Activated B cell treated with CpG ODN at 0.5 μM for 24 hours (primary cell): ENCODE measurements at places on chromosomes 6 and 20.

DNA sequence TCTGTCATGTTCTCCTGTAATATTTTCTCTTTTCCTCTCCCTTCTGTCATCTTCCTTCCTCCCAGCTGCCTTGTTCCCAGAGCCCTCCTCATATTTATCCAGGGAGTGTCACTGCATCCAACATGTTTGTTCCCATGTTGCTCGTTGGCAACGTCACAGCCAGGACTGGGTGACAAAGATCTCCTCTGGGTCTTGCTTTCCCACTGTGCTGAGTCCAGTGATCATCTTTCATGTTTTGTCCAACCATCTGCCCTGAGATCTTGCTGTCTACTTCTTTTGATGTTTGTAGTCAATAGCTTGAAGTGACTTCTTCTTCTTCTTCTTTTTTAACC is 26.6 kb downstream of the FARS2 start:
- H3K4me1 ChIP-seq = peaks cover 60% of the 10 kb centered on the region
- H3K36me3 ChIP-seq = no peaks in the 10 kb centered on the region
- H3K4me3 ChIP-seq = no peak overlapping the region
- H3K27me3 ChIP-seq = no peaks in the 10 kb centered on the region

DNA sequence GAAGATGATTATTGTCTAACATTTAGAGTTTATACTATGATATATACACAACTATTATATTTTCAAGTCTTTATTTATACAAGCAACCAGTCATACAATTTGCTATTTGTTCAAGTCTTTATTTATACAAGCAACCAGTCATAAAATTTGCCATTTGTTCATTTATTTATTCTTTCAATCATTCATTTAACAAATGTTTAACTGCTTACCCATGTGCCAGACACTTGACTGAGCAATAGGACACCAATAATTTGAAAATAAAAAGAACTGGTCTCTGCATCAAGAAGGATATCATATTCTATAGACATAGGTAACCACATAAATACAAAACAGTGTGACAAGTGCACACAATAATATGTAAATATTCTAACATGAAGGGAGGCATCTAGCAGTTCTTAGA is 20.3 kb downstream of the GRIK2 start:
- no peaks in the 10 kb centered on the region for H3K27me3 ChIP-seq
- no peak overlapping the region for H3K4me3 ChIP-seq
- no peak for DNase-seq
- H3K36me3 ChIP-seq = no peaks in the 10 kb centered on the region

GRCh38 chr20:49978685-49979029 is 4.1 kb upstream of the SNAI1 start:
- no peak overlapping the region for H3K4me3 ChIP-seq
- H3K27me3 ChIP-seq = no peaks in the 10 kb centered on the region
- H3K36me3 ChIP-seq = no peaks in the 10 kb centered on the region
- no peak for DNase-seq

DNA sequence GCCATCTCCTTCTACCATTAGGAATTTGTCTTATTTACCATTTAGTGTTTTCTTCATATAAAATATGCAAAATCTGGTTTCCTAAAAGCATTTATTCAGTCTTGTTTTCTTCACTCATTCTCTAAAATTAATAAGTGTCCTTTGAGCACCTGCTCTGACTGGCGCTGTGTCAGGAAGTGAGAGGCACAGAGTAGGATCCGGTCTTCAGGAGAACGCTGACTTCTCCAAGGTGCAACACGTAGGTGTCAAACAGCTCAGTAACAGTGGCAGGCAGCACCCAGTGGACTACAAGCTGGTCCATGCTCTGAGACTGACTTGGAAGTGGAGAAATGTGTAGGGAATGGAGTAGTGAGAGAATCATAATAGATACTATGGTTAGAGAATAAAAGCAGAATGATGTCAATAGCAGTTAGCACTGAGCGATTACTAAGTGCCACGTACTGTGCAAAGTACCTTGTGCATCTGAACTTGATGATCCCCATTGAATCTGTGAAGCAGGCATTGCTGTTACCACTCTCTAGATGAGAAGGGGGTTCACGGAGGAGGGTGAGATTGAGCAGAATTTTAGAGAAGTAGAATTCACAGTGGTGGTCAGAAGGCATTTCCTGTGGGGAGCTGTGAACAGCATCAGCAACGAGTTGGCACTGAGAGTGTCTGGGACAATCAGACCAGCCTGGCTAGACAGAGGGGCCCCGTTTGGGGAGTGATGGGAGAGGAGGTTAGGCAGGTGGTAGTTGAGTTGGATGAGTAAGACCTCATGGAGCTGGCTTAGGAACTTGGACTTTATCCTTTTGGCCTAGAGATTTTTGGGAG is 569.8 kb downstream of the QKI start:
- peaks cover 23% of the 10 kb centered on the region for H3K4me1 ChIP-seq
- no peaks in the 10 kb centered on the region for H3K36me3 ChIP-seq
- DNase-seq = no peak
- peaks cover 5% of the 10 kb centered on the region for H3K27me3 ChIP-seq

- no peak for DNase-seq
- no peak overlapping the region for H3K4me3 ChIP-seq
- no peaks in the 10 kb centered on the region for H3K36me3 ChIP-seq
- H3K4me1 ChIP-seq = no peaks in the 10 kb centered on the region
Measured at GRCh38 chr6:21522143-21522747, 71.3 kb upstream of the SOX4 start.

DNA sequence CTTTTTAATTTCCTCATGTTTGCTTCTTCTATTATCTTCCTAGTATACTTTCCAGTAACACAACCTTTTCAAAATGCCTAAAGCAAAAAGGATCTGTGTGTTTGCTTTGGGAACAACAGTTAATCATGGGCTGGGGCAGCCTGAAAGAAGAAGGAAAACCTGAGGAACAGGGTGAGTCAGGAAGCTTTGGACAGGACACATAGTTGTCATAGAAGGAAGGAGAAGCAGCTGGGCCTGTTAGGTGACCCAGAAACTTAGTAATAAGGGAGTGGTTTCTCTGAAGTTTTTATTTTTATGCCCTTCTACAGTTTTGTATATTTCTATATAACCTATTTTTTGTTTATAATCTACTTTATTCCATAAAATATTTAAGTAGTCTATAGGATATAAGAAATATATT is 61.4 kb downstream of the CD24 start:
- H3K27me3 ChIP-seq = no peaks in the 10 kb centered on the region
- no peaks in the 10 kb centered on the region for H3K4me1 ChIP-seq
- H3K4me3 ChIP-seq = no peak overlapping the region
- no peak overlapping the region for H3K27ac ChIP-seq

GRCh38 chr6:26017632-26017966 is 55.0 kb downstream of the TRIM38 start:
- H3K27me3 ChIP-seq = no peaks in the 10 kb centered on the region
- peak overlapping the region; percentile 63 for H3K4me3 ChIP-seq
- peak; percentile 29 for DNase-seq
- H3K27ac ChIP-seq = peak overlapping the region; percentile 35
- peaks cover 27% of the 10 kb centered on the region for H3K4me1 ChIP-seq

DNA sequence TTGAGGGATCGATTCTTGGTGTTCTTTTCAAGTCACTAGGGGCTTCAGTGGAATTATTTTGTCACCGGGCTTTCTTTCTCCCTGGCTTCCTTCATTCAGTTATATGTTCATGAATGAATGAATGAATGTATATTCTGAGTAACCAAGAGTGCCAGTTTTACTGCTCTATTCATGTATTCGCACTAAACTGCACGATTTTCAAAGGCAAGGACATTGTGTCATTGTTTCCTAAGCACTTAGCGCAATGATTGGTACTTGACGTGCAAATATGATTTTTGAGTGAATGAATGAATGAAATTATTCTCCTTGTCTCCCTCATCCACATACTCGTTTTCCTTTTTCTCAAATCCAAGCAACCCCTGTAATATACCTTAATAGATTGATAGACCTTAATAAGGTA is 822 bp downstream of the AFG1L start:
- DNase-seq = no peak
- H3K4me3 ChIP-seq = peak overlapping the region; percentile 99
- peak overlapping the region; percentile 100 for H3K27ac ChIP-seq
- H3K27me3 ChIP-seq = no peaks in the 10 kb centered on the region
- peaks cover 30% of the 10 kb centered on the region for H3K4me1 ChIP-seq

DNA sequence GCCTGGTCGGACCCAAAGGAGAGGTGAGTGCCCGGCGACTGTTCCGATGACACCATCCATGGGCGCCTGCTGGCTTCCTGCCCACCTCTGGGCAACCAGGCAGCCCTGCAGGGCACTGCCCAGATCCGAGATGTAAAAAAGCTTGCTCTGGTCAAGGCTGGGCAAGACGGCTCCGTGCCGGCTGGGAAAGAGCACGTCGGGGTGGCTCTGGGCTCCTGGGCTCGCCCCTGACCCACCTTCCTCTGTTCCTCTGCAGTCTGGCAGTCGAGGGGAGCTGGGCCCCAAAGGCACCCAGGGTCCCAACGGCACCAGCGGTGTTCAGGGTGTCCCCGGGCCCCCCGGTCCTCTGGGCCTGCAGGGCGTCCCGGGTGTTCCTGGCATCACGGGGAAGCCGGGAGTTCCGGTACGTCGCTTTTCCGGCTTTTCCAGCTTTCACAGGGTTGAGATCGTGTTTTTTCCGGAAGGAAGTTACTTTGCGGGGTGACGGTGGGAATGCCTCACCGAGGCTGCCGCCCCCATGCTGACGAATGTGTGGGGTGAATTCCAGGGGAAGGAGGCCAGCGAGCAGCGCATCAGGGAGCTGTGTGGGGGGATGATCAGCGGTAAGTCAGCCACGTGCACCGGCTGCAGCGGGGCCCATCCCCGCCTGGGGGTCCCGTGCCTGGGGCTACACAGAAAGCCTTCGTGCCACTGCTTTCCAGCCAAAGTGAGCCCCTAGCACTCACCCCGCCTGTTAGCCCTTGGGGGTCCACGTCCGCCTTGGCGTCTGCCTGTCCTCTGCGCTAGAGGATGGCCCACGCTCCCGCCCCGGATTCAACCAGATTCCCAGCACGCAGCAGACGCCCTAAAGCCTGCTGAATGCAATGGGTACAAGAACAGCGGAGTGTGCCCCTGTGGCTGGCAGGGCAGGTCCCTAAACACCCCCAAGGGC is 19.3 kb downstream of the COL9A3 start:
- no peaks in the 10 kb centered on the region for H3K27me3 ChIP-seq
- H3K4me1 ChIP-seq = peaks cover 61% of the 10 kb centered on the region
- H3K36me3 ChIP-seq = peaks cover 15% of the 10 kb centered on the region

GRCh38 chr6:128519931-128520435 is 416 bp downstream of the PTPRK start:
- peak overlapping the region; percentile 84 for H3K4me3 ChIP-seq
- peaks cover 48% of the 10 kb centered on the region for H3K27me3 ChIP-seq
- no peaks in the 10 kb centered on the region for H3K36me3 ChIP-seq
- H3K27ac ChIP-seq = no peak overlapping the region

GRCh38 chr20:23490817-23491216 is at the start of gene CST8:
Gene CST8 (plus strand): TSS chr20:23491117. CDS start chr20:23491668, 551 bp downstream.
- H3K4me3 ChIP-seq = no peak within 1 kb of the TSS
- no peaks in the 10 kb centered on the region for H3K36me3 ChIP-seq
- no peak for DNase-seq
- peaks cover 17% of the 10 kb centered on the region for H3K4me1 ChIP-seq

DNA sequence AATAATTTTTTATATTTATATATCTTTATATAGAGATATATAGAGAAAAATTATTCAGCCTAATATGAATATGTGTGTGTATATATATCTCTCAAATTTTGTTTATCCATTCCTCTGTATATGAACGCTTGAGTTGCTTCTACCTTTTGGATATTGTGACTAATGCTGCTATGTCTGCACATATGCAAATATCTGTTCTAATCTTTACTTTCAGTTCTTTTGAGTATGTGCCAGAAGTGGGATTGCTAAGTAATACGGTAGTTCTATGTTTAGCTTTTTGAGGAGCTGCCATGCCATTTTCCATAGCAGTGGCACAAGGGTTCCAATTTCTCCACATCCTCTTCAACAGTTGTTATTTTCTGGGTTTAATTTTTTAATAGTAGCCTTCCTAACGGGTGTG is 72.8 kb upstream of the CEP85L start:
- H3K4me3 ChIP-seq = peak overlapping the region; percentile 55
- peak overlapping the region; percentile 80 for H3K27ac ChIP-seq
- DNase-seq = no peak
- no peaks in the 10 kb centered on the region for H3K36me3 ChIP-seq
- H3K4me1 ChIP-seq = peaks cover 64% of the 10 kb centered on the region
- no peaks in the 10 kb centered on the region for H3K27me3 ChIP-seq

DNA sequence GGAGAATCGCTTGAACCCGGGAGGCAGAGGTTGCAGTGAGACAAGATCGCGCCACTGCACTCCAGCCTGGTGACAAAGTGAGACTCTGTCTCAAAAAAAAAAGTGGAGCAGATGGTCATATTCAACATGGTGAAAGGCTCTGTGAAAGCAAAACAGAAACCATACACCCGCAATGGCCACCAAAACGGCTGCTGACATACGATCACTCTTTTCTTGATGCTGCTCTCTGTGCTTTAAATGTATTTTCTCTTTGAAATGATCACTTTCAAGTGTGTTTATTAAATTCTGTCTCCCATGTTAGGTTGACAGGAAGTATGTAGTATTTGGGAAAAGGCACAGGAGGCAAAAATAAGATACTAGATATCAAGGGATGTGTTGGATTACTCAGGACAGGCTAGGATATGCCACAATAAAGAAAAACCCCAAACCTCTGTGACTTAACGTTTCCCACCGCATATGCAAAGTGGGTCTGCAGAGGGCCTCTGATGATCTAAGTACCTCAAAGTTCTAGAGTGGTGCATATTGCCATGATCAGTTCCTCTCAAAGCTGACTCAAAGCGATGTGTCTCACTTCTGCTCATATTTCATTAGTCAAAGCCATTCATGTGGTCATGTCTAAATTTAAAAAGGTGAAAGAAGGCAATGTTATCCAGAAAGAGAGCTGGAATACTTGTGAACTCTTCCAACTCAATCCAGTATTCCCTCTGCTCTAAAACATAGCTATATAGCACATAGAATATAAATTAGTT is 155.1 kb upstream of the SOX4 start:
- H3K27me3 ChIP-seq = no peaks in the 10 kb centered on the region
- H3K36me3 ChIP-seq = no peaks in the 10 kb centered on the region
- peaks cover 20% of the 10 kb centered on the region for H3K4me1 ChIP-seq
- peak overlapping the region; percentile 87 for H3K27ac ChIP-seq
- H3K4me3 ChIP-seq = peak overlapping the region; percentile 72

DNA sequence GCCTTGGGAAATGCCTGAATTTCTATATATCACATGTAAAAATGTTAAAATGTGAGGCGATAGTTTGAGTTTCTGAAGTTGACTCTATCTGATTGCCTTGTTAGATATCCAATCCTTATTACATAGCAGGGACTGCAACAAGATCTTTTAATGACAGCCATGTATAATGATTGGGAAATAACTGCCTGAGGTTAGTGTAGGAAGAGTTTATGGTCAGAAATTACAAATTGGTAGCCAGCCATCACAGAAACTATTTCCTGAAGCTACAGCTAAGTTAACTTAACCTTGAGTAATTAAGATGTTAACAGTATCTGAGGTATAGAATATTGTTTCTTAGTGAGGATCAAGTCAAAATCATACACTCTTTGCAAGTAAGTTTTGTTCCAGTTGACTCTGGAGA is 41.0 kb downstream of the AKIRIN2 start:
- no peaks in the 10 kb centered on the region for H3K27me3 ChIP-seq
- DNase-seq = no peak
- no peak overlapping the region for H3K27ac ChIP-seq
- no peak overlapping the region for H3K4me3 ChIP-seq
- H3K4me1 ChIP-seq = peaks cover 13% of the 10 kb centered on the region

GRCh38 chr6:82017288-82017687 is 230.3 kb downstream of the IBTK start:
- no peak overlapping the region for H3K27ac ChIP-seq
- H3K36me3 ChIP-seq = no peaks in the 10 kb centered on the region
- no peaks in the 10 kb centered on the region for H3K27me3 ChIP-seq
- no peak for DNase-seq
- H3K4me1 ChIP-seq = no peaks in the 10 kb centered on the region

- H3K4me1 ChIP-seq = no peaks in the 10 kb centered on the region
- H3K4me3 ChIP-seq = no peak overlapping the region
- DNase-seq = no peak
- no peak overlapping the region for H3K27ac ChIP-seq
- H3K36me3 ChIP-seq = no peaks in the 10 kb centered on the region
- H3K27me3 ChIP-seq = no peaks in the 10 kb centered on the region
Measured at GRCh38 chr6:146408583-146408982, 135.1 kb upstream of the RAB32 start.
